Muscle of arm (tissue), 14 donors: ENCODE measurements at places on chromosomes 11 and 22. TPM values are rescaled to one million over a fixed set of nuclear protein-coding genes. Genes with fewer than 3 reads are reported as not detected.

- no peak for DNase-seq
Observed at GRCh38 chr11:102882389-102883024, 7.7 kb upstream of the MMP12 start.

DNA sequence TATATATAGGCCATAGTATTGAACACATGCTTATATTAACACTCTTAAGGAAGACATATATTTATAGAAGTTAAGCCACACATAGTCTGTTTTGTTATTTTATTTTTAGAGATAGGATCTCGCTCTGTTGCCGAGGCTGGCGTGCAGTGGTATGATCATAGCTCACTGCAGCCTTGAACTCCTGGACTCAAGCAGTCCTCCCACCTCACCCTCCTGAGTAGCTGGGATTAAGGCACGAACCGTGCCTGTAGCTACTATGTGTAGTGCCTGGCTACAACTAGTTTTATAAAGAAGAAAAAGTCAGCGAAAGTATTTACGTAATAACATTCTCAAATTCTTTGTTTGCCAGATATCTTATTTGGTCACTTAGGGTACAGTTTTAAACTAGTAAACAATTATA, 5.6 kb upstream of the UCP2 start:
- DNase-seq, result no peak

DNA sequence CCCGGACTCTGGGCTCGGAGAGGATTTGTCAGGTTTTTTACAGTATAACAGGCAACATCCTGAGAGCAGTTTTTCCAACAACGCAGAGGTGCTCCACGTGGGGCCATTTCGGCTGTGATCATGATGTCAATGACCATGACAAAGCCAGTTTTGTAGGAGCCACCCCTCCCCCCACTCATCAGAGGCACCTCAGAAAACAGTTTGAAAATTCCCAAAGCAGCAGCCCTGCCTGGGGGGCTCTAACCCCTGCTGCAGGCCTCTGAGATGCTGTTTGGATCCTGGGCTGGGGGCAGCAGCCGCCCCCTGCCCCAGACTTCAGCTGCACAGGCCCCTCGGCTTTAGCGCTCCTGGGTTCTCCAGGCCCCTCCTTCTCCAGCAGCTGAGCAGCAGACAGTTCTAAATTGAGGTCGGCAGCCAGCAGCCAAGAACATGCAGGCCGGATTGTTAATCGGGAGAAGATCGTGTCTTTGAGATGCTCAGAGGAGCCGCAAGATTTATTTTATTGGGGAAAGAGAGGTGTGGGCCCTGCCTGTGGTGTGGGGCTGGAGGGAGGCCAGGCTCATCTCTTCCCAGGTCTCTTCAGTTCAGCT, 19.4 kb downstream of the NFAM1 start:
- DNase-seq, result no peak

- no peak for DNase-seq
Observed at GRCh38 chr11:102709201-102709945, 3.8 kb upstream of the MMP27 start.

DNA sequence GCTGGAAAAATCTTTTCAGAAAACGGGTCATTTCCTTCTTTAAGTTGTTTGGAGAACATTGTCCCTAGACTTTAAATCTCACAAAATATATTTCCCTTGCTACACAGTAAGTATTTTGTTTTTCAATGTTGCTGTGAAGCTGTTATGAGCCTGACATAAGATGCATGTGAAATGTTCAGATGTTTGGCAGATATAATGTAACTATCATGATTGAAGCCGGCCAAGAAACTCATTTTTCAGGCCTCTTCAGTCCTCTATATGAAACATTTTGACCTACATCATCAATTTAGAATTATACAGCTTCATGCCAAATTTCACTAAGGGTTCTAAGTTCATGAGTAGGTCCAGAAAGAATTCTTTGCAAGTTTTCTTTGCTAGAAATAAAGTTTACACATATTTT, 133.8 kb downstream of the JRKL start:
- peak; percentile 28 for DNase-seq

- peak; percentile 70 for DNase-seq
Observed at GRCh38 chr22:23743303-23743705, 7.6 kb downstream of the ZNF70 start.

GRCh38 chr11:65891219-65892136, 1.0 kb downstream of the CCDC85B start:
- DNase-seq, result no peak

- DNase-seq, result peak; percentile 62
Observed at GRCh38 chr11:85627332-85627997, at the start of gene DLG2. DLG2 (minus strand) TSS chr11:85627344.

GRCh38 chr11:77501758-77502157, 27.9 kb upstream of the PAK1 start:
- DNase-seq, result no peak

GRCh38 chr11:37505406-37505805, 907.4 kb upstream of the RAG2 start:
- no peak for DNase-seq

DNA sequence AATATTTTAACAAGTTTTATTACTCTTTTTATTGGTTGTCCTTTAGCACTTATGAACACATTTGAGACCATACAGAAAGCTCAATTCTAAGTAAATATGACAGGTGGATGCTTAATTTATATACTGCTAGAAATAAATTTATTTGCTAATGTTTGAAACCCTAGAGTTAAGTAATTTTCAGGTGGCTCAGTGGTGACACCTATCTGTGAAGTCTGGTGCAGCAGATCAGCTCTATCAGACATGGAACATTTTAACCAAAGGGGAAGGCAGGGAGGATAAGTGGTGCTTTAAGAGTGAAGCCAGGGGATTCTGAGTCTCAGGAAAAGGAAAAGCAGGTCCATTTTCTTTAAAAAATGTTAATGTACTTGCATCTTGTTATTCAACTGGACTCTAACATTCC, 175.8 kb downstream of the DSCAML1 start:
- no peak for DNase-seq

- DNase-seq, result peak; percentile 92
Observed at GRCh38 chr11:11973361-11973800, 35.0 kb downstream of the DKK3 start.

- no peak for DNase-seq
Observed at GRCh38 chr11:88454881-88455280, 117.3 kb upstream of the CTSC start.

GRCh38 chr11:93510196-93510873, 32.9 kb downstream of the SMCO4 start:
- DNase-seq, result no peak

- no peak for DNase-seq
Observed at GRCh38 chr11:72932132-72932570, 117.9 kb downstream of the ATG16L2 start.

- DNase-seq, result no peak
Observed at GRCh38 chr22:48262596-48263430, 1500.4 kb downstream of the TBC1D22A start.

DNA sequence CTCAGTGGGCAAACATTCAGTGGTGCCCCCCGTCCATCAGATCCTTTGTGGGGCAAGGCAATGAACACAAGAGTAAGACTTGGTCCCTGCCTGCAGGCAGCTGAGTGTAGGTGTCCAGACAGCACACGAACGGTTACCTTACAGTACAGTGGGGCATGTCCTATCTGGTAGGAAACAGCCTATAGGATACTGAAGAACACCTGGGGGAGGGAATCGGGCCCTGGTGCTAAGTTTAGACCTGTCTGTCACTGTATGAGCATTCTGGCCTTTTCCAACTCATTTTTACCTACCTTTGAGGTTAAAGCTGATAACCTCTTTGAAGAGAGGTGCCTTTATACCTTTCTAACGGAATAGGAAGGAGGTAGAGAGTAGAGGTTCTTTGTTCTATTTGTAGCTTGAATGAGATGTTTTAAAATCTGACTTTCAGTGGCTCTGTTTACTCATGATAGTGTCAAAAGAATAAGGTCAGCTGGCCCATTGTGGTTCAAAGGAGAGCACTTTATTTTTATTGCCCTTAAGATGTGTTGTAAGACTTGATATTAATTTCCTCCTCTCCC, 8.9 kb downstream of the ZNRF3 start:
- no peak for DNase-seq

DNA sequence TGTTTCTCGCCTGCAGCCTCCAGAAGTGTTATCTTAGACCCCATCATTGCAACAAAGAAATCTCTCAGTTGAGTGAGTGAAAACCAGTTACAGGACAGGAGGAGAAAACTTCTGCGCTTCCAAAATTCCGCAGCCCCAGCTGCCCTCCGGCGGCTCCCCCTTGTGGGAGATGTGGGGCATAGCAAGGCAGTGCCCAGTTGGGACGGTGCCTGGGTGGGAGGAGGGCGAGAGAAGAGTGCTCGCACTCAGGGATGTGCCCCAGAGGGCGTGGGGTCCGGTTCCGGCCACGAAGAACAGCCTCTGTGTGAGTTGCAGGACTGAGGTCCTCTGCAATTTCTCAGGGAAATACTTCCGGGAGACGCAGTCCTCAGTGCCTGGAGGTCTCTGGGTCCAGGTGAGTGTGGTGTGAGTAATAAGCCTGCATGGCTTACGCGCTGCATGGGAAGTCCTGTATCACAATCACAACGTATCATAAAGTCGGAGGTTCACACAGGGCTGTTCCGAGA, 87.0 kb upstream of the BLID start:
- peak; percentile 82 for DNase-seq

GRCh38 chr22:31177420-31178162, 17.6 kb downstream of the RNF185 start:
- no peak for DNase-seq

DNA sequence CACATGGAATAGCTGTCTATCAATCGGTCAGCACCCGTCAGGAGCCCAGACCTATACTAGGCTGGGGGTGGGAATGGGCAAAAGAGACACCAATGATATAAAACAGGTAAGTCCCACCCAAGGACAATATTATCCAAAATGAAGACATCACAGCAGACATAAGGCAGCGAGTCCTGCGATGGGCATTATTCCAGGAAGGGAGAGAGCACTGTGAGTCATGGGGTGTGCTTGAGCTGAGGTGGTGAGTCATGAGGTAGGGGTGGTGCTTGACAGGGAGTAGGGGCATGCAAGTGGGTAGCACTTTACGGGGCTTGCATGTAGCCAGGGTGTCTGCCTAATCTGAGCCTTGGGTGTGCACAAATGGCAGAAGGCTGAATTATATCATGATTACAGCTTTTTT, 605.0 kb upstream of the CADM1 start:
- no peak for DNase-seq

GRCh38 chr11:117822074-117823033, 2.2 kb downstream of the FXYD2 start:
- no peak for DNase-seq

DNA sequence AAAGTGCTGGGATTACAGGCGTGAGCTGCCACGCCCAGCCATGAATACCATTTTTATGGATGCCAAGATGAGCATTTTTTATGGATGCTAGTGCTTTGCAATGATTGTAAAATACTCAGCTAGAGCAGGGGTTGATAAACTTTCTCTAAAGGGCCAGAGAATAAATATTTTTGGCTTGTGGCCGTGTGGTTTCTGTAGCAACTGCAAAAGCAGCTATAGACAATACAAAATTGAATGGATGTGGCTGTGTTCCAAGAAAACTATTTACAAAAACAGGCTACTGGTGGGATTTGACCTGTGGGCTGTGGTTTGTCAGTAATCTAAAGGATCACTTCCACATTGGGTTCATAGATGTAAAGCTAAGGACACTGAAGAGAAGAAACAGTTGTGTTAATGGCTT, 56.0 kb downstream of the COMMD9 start:
- DNase-seq, result peak; percentile 38

- peak; percentile 28 for DNase-seq
Observed at GRCh38 chr11:56783448-56784041, 35.0 kb upstream of the OR9G4 start.

GRCh38 chr11:92837595-92837994, 131.9 kb upstream of the MTNR1B start:
- DNase-seq, result no peak

DNA sequence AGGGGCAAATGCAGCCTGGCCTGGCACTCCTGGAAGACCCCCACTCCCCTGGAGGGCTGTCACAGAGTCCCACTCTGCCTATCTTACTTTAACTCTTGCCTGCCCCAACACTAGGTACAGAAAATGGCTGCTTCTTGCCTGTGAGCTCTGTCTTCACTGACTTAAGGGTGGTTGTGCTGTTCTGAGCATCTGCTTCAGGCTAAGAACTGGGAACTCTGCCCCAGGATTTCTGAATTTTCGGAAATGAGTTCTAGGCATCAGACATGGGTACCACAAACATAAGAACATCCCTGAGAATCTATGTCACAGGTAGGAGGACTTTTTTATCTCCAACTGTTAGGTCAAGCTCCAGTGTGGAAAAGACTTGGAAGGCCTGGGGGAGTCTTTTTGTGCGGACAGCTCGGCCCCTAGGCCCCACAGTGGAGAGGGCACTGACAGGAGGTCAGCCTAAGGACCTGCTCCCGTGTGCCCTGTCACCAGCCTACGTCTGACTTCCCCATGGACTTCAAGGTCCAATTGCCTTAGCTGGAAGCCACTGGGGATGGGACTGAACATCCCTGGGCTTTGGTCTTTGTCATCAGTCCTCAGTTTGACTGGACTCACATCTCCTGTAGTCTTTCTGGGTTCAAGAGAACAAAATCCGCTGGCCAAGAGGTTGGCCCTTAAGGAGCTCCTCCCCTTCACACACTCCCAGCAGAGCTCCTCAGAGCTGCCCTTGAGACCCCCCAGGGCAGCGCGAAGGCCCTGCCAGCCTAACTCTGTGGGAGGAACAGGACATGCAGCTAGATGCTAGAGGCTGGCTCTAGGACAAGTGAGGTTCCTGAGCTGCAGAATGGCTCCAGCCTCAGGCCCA, 31.9 kb downstream of the PPP2R1B start:
- no peak for DNase-seq

DNA sequence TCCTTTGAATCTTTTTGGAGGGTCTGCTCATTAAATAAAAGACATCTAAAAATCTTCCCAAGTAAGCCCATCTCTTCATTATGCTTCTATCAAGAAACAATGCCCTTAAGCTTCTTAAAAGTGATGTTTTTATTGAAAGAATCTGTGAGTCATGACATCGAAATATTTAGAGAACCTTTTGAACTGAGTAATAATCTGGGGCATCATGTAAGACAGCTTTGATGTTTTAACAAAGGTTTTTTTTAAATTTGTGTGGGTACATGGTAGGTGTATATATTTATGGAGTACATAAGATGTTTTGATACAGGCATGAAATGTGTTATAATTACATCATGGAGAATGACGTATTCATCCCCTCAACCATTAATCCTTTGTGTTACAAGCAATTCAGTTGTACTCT, 46.8 kb downstream of the PLAAT5 start:
- DNase-seq, result no peak

GRCh38 chr22:48952256-48953102, 875.2 kb downstream of the BRD1 start:
- DNase-seq, result no peak

Gene UCP2
- polyA plus RNA-seq, result 149 TPM

Gene VSIG10L2
- polyA plus RNA-seq, result 0.59 TPM

Gene TBX1
- polyA plus RNA-seq, result 9.4 TPM

Gene KCNJ1
- 0.96 TPM for polyA plus RNA-seq

Gene NPTXR
- polyA plus RNA-seq, result 5.2 TPM

Gene OR10D3
- not detected for polyA plus RNA-seq

Gene MRE11
- 14.8 TPM for polyA plus RNA-seq

Gene PHF21A
- 32.6 TPM for polyA plus RNA-seq

Gene CHADL
- 2.6 TPM for polyA plus RNA-seq

Gene C11orf42
- polyA plus RNA-seq, result 0.35 TPM

Gene ADORA2A
- 28.9 TPM for polyA plus RNA-seq
